ENCODE measurements at places on chromosomes 13 and 19. TPM values are rescaled to one million over a fixed set of nuclear protein-coding genes. Genes with fewer than 3 reads are reported as not detected.
A peak's percentile ranks its signal among the peaks of the same experiment; 100 is the strongest.

DNA sequence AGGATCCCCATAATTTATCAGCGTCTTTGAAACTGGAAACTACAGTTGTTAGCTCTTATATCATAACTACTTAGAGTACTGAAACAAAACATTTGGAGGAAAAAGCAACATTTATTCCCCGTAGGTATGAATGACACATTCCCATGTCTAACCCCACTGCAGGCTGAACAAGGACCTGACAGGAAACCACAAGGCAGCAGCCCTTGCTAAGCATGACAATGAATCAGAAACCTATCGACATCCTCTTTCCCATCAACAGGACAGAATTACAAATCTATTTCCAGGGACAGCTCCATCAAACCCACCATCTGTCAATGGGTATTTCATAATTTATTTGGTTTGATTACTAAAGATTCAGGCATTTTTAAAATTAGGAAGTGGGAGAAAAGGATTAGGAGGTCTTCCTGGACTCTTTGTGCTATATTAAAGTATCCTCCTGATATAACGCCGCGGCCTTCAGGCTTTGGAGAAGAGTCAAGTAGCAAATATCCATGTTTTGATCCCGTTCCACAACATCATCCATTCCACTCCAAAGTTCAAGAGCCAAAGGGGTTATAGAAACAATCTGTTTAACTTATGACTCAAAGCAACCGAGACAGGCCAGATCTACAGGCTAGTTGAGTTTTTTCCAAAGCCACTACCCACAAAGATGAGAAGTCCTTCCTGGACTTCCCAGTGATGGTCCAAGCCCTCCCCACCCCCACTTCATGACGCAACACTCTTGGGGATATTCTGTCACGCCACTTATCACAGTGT lies 51.1 kb downstream of the FAM216B start:
- H3K27me3 ChIP-seq, result no peaks in the 10 kb centered on the region
- H3K36me3 ChIP-seq, result no peaks in the 10 kb centered on the region
- no peaks in the 10 kb centered on the region for H3K4me1 ChIP-seq
- DNase-seq, result no peak
- no peak overlapping the region for H3K4me3 ChIP-seq

- H3K36me3 ChIP-seq, result no peaks in the 10 kb centered on the region
- no peak overlapping the region for H3K4me3 ChIP-seq
- H3K4me1 ChIP-seq, result peaks cover 8% of the 10 kb centered on the region
- H3K27me3 ChIP-seq, result no peaks in the 10 kb centered on the region
- peak; percentile 78 for DNase-seq
- H3K27ac ChIP-seq, result no peak overlapping the region
Observed at GRCh38 chr19:35114353-35115176, 1.1 kb upstream of the FXYD3 start.

The IGFL1 gene
- total RNA-seq, result not detected

GRCh38 chr13:41546372-41547190 lies 89.2 kb downstream of the RGCC start:
- no peak for DNase-seq
- H3K4me1 ChIP-seq, result no peaks in the 10 kb centered on the region
- no peak overlapping the region for H3K4me3 ChIP-seq
- H3K27ac ChIP-seq, result no peak overlapping the region

DNA sequence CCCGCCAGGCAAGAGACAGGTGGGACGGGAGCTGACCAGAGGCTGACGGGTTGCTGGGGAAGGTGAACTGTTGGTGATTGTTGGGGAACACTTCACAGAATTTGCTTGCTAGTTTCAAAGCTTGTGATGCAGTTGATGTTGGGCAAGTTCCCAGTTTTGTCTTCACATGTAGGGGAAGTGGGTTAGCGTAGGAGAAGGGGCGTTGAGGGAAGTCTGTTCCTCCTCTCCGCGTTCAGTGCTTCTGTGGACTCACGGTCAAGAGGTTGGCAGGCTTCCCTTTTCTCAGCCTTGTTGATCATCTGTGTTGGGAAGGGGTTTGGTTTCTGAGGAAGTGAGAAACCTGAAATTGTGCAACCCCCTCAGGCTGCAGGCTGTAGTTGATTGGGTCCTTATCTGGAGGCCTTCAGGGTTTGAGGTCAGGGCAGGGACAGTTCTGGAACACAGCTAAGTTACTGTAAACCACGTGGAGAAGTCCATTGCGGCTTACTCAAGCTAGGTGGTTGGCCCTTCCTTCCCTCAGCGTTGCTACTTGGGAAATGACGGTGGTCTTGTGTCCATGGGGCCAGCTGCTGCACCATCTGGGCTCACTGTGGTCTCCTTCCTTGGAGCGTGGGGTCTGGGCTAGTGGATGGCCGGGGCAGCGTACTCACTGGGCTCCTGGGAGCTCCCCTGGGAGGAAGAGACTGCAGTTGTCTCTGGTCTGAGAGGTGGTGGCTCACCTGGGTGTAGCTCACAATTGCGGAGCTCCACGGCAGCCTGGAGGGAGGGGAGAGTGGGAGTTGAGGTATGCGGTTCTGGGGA lies 7.5 kb downstream of the RPS9 start:
- H3K27ac ChIP-seq, result peak overlapping the region; percentile 57
- no peak for DNase-seq
- H3K36me3 ChIP-seq, result peaks cover 43% of the 10 kb centered on the region
- no peaks in the 10 kb centered on the region for H3K27me3 ChIP-seq

The APOC4 gene
- total RNA-seq, result not detected

The NLRP4 gene
- total RNA-seq, result not detected
